ENCODE measurements at places on chromosomes 2 and 18. TPM values are rescaled to one million over a fixed set of nuclear protein-coding genes. Genes with fewer than 3 reads are reported as not detected.

Gene COL4A4
- 0.31 TPM for total RNA-seq

Gene TTN
- 3.7 TPM for total RNA-seq

DNA sequence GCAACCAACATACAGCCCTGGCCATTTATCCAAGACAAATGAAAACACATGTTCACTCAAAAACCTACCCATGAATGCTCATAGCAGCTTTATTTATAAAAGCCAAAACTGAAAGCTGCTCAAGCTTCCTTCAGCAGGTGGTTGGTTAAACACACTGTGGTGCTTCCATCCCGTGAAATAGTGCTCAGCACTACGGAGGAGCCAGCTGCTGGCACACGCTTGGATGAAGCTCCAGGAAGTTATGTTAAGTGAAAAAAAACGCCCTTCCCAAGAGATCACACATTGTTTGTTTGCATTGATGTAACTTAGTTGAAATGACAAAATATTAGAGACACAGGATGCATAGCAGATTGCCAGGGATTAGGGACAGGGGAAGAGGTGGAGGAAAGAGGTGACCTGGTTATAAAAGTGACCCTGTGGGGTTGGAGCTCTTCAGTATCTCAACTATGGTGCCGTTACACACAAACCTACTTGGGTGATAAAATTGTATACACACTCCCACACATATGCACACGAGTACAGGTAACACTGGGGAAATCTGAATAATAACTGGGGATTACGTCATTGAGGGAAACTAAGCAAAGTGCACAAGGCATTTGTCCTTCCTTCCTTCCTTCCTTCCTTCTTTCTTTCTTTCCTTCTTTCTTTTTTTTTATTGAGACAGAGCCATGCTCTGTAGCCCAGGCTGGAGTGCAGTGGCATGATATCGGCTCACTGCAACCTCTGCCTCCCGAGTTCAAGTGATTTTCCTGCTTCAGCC is 6.2 kb upstream of the ALPG start:
- H3K4me3 ChIP-seq, result no peak overlapping the region
- no peak overlapping the region for H3K27ac ChIP-seq
- DNase-seq, result no peak

DNA sequence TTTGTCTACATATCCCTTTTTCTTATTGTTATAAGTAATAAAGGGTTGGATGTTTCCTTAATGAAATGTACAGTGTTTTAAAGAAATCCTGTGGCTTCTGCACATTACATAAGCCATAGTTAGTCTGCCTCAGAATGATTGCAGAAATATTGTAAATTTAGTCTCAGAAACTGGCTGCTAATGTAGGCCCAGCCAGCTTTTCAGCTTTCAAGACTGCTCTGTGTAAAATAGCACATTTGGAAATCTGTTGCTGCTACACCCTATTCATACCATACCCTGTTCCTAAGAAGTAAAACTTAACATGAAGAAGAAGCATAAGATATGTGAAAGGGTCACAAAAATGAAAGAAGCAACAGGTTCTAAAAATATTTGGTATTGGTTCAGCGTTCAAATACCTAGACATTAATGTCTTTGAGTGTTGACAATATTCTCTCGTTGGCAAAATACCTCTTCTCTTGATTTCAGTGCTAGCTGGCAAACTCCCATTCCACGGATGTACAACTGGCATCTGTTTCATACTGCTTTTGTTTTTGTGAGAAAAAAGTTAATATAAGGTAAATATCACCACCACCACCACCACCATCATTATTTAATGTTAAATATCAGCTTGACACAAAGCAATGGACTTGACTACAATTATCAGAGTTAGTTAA is 19.2 kb upstream of the NCKAP1 start:
- no peak overlapping the region for H3K4me3 ChIP-seq
- H3K27ac ChIP-seq, result no peak overlapping the region
- no peaks in the 10 kb centered on the region for H3K36me3 ChIP-seq

DNA sequence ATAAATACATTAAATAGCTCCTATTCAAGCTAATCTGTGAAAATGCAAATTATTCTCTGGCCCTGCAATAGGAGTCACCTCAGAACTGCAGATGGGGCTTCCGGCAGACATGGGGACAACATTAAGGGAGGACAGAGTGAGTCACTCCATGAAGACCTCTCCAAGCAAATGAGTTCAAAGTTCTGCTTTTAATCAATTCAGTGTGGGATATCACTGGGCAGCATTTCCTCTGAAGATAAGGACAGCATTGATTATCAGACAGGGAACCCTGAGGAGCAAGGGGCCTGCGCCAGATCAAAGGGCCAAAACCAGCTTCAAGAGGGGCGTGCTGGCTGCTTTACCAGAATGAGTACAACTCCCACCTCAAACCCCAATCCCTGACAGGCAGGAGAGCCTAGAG is 356.9 kb upstream of the KLHL29 start:
- H3K4me3 ChIP-seq, result no peak overlapping the region
- H3K4me1 ChIP-seq, result no peaks in the 10 kb centered on the region
- DNase-seq, result no peak
- no peaks in the 10 kb centered on the region for H3K36me3 ChIP-seq

- DNase-seq, result no peak
- H3K27me3 ChIP-seq, result no peaks in the 10 kb centered on the region
- H3K27ac ChIP-seq, result no peak overlapping the region
- no peak overlapping the region for H3K4me3 ChIP-seq
Measured at GRCh38 chr2:30862054-30862651, 54.9 kb upstream of the CAPN13 start.

All from natural killer cell (primary cell).